NCI-H1092 (cell line): ENCODE measurements at places on chromosomes 7 and 10.

GRCh38 chr10:94108200-94108599 lies 114.5 kb downstream of the PLCE1 start:
- no peak for DNase-seq

GRCh38 chr7:1679966-1680730 lies 10.1 kb downstream of the ELFN1 start:
- no peak for DNase-seq

- no peak for DNase-seq
These were observed 72.9 kb upstream of the GPR22 start for GRCh38 chr7:107396990-107397389.

DNA sequence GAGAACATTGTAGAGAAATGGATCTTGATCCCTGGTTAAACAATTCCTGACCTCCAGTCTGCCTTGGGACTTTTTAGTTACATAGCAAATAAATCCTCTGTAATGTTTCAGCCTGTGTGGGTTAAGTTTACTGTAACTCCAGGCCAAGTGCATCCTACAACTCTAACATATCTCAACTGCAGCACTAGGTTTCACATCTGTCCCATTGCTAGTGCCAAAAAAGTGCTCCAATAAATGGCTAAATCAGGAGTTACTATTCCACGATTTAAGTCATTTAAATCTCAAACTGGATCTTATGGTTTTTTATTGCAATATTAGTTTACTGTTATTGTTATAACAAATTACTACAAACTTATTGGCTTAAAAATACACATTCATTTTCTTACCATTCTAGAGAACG lies 479.6 kb downstream of the GPAM start:
- no peak for DNase-seq

DNA sequence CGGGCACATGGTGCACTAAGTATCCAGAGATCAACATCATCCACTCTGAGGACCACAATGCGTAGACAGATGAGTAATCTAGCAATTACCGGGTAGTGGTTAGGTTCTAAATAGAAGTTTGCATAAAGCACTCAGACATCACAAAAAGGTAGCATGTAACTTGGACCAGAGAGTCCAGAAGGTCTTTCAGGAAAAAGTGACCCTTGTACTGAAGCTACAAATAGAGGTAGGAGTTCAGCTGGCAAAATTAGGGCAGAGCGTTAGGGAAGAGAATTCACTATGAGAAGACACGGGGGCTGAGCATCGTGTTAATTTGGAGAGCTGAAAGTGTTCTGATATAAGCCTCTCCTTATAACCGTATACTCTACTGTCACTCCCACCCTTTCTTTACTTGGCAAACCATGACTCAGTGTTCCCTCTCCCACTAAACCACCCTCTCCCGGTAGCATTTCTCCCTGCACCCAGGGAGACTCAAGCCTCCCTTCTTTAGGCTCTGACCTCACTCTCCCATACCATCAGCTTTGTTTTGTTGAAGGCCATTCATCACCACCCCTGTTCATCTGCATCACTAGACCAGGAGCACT lies 222.2 kb upstream of the FZD1 start:
- DNase-seq = no peak

DNA sequence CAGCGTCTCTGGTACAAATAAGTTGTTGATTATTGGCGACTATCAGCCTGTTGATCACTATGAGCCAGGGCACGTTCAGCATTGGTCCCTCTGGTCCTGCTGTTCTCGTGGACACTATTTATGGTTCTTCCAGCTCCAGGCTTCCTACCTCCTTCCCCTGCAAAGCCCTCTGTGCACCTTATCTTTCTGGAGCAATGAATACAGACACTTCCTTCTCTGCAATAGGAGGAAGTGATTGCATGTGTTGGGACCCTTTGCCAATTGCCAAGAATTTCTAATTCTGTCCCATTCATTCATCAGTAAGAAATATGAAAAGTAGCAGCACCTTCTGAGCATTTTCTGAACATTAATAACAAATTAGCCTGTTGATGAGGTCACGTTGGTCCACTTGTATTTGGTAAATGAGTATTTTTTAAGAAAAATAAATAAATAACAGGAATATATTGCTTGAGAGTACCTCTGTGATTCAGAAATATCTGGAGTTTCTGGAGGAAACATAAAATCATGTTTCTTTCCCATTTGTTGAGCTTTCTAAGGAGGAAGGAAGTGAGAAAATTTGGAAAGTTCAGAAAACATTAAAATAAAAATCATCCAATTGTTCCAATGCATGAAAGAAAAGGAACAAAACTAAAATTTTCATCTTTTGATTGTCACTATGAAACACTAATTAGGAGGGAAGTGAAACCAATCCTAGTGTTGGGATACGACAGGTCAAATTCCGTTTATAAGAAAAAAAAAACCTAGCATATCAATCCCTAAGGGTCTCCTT lies 259.1 kb upstream of the KLF6 start:
- no peak for DNase-seq

GRCh38 chr7:20329389-20330238 lies 1.1 kb upstream of the ITGB8 start:
- peak; percentile 58 for DNase-seq

DNA sequence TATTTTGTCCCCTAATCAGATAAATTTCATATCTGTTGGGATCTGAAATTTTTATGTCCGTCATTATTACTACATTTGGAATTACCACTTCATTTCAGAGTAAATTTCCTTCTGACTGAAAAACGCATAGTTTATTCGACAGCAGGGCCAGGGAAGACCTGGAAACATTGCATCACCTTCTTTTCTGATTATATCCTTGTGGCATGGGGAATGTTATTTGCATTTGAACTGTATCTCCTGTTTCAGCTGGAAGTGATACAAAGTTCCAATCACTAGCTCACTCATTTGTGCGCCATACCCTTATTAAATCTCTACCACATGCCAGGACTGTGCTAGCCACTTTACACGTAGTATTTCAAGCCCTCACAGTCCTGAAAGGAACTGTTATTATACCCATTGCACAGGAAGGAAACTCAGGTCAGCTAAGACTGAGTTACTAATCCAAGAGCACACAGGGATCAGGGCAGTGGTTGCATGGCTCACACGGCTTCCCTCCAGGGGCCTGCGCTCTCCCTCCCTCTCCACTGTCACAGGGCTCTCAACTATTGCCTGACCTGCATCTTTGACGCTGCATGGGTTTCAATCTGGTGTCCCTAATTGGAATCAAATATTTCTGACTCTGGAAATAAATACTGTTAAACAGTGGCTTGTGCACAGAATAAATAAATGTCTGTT lies 84.4 kb upstream of the NANOS1 start:
- no peak for DNase-seq

- DNase-seq = no peak
These were observed 7.6 kb downstream of the SP8 start for GRCh38 chr7:20779041-20779440.

DNA sequence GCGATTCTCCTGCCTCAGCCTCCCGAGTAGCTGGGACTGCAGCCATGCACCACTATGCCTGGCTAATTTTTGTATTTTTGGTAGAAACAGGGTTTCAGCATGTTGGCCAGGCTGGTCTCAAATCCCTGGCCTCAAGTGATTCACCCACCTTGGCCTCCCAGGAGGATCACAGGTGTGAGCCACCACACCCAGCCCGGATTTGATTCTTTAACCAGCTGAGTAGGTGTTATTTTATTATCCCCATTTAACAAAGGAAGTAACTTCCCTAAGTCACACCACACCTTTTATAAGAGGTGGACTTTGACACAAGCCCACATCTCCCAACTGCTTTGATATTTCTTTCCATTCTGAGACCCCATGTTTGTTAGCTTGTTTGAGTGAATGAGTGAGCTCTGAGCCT lies 25.0 kb downstream of the SLC25A28 start:
- DNase-seq = no peak

DNA sequence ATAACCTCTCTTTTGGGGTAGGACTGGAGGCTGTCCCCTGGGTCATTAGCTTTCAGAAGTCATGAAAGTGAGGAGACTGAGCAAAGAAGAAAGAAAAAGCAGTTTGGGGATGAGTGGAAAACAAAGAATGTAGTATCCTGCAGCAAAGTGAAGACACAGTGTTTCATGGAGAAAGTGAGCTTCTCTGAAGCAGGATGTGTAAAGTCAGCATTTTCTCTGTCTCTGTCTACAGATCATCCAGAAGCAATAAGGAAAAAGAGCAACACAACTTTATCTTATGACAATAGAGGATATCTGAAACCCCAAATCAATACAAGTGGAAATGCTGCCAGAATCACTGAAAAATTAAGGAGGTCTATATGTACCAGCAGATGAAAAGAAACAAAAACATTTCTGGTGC lies 28.4 kb upstream of the ZNF248 start:
- DNase-seq = no peak

GRCh38 chr7:82397879-82398524 lies 45.6 kb downstream of the CACNA2D1 start:
- DNase-seq = no peak

GRCh38 chr7:92133133-92133736 lies 1.0 kb downstream of the CYP51A1 start:
- DNase-seq = no peak

DNA sequence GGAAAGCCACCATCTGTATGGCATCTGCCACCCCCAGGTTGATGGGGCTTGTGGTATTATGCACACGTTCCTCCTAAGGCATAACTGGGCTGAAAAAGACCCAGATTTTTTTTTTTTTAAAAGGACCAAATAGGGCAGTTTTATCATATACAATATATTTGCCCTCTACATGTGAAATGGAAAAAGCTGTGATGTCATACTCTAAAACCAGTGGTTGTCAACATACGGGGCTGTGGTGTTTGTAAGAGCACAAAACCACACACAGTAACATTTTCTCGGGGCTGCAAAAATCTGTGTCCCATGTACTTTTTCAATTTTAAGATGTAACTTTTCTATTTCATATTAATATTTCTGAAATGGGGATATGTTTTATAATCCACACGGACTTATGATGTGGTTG lies 34.9 kb downstream of the FAM171A1 start:
- DNase-seq = no peak

- DNase-seq = no peak
These were observed 3.1 kb upstream of the RBP4 start for GRCh38 chr10:93604146-93604545.

- DNase-seq = no peak
These were observed 85.2 kb upstream of the NPVF start for GRCh38 chr7:25313526-25313925.

DNA sequence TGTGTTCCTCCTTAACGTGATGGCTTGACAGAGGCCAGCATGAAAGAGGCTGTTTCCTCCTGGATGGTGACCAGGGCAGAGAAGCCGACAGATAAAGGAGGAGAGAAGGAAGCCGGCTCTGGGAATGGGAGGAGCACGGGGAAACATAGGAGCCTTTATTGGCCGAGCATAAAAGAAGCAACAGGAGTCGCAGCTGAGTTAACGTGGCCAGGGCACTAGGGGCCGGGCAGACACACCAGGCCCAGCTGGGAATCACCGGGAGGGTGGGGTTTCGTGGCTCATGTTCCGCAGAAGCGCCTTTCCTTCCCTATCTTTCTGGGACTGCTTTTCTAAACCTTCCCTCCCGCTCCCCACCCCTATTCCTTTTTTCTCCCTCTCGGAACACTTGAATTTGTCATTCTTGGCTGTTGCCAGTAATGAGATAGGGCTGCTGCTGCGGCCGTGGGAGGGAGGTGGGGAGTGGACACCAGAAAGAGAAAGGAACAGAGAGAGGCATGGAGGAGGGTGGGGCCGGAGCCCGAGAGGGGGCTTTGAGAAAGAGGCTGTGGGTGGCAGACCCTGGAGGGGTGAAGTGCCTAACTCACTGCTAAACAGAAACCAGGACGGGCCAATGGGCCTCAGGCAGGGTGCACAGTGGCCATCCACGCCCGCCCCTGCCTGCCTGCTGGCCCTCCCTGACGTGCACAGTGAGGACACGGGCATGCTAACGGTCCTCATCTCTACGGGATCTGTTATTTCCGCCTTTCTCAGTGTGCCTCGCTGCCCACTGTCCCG lies 65.2 kb downstream of the COL13A1 start:
- no peak for DNase-seq

DNA sequence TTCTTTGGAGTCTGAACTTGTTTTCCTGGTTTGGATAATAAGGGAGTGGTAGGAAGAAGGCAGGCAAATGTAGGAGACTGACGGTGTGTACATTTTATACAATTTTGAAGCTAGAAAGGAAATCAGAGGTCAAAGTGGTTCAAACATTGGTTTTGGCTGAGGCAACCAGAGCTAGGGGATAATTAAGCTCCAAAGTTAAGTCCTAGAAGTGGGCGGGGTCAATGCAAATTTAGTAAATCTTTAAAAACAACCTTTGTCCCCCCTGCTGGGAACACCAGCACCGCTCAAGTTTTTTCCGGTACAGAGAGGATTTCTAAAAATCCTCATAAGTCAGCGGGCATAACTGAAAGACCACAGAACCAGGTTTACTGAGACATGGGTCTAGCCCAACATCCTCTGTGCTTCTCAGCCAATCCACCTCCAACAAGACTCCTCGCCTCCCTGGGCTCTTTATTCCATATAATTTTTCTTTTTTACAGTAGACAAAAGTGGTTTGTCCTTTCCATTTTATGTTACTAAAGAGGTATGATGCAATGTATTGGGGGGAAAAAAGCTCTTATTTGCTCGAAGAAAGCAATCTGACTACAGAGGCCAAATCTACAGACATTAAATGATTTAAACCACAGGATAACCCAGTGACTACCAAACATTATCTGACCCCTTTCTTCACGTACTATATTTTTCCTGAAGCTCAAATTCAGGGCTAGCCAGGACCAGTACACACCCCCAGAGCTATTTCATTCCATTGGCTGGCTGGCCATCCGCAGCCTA lies 1.6 kb downstream of the GLUD1 start:
- no peak for DNase-seq

- DNase-seq = no peak
These were observed 21.1 kb downstream of the RNF32 start for GRCh38 chr7:156661637-156662036.

GRCh38 chr10:91883549-91884444 lies 25.5 kb downstream of the FGFBP3 start:
- no peak for DNase-seq

- DNase-seq = no peak
These were observed 275.2 kb downstream of the BAMBI start for GRCh38 chr10:28952523-28952922.

DNA sequence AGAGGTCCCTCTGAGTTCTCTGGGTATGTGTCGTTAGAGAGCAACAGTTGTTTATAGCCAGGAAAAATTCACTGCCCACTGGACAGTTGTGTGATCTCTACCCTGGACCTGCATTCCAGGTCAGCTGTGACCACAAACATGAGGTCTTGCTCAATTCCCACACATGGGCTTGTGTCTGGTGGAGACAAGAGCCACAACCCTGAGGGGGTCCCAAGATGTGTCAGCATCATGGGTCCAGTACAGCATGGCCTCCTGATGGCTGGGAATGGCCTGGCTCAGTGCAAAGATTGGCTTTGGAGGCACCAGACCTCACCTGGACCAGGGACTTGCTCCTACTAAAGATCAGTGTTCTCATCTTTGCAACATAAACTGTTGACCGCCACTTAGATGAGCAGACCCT lies 751.6 kb downstream of the GRID1 start:
- no peak for DNase-seq

DNA sequence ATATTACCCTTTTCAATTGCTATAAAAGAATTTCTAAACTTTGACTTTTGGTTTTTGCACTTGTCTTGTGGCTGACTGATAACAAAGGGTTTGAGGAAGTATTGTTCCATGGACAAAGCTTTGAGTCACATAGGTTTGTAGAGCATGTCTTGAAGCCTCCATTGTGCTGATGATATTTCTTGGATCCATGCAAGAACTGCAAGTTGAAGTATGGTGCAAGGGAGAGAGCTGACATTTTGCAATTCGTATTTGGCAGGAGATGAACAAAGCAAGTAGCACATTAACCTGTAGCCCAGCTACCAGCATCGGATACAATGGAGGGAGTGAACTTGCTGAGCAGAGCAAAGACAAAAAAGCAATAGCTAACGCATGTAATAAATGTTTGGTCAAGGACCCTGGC lies 23.4 kb downstream of the MGAM2 start:
- no peak for DNase-seq

GRCh38 chr10:68564712-68565111 lies 4.6 kb downstream of the TET1 start:
- DNase-seq = no peak
